ENCODE measurements at places on chromosomes 1 and 21.
A peak's percentile ranks its signal among the peaks of the same experiment; 100 is the strongest.

- DNase-seq: peak; percentile 23
Measured at GRCh38 chr1:212950243-212951125, at the start of gene VASH2. Gene VASH2 (plus strand): TSS chr1:212950541. CDS start chr1:212951543, 1,002 bp downstream.

- no peak for DNase-seq
Measured at GRCh38 chr1:4517186-4517954, 137.0 kb upstream of the AJAP1 start.

DNA sequence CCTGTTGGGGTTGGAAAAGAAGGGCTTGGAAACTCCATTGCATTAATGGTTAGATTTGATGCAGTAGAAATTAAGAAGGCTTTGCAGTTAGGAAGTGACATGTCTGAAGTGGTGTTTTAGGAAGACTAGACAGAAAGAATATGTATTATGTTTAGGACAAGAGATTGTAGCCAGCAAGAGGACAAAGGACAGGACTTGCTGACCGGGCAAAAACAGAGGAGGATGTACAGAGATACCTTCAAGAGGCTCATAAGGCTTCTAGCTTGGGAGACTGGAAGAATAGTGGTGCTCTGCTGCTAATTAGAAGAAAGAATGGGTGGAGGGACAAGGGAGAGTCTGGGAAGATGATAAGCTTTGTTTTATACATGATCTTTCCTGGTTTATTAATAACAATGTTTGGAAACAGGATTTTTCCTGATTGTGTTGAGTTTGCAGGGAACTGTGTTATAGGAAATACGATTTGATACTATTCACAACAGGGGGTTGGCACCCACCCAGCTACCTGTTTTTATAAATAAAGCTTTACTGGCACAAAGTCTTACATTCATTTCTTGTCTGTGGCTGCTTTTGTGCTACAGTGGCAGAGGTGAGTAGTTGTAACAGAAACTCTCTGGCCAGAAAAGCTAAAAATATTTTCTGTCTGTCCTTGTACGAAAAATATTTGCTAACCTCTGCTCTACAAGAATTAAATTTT is 37.1 kb upstream of the TMCO2 start:
- DNase-seq: no peak

DNA sequence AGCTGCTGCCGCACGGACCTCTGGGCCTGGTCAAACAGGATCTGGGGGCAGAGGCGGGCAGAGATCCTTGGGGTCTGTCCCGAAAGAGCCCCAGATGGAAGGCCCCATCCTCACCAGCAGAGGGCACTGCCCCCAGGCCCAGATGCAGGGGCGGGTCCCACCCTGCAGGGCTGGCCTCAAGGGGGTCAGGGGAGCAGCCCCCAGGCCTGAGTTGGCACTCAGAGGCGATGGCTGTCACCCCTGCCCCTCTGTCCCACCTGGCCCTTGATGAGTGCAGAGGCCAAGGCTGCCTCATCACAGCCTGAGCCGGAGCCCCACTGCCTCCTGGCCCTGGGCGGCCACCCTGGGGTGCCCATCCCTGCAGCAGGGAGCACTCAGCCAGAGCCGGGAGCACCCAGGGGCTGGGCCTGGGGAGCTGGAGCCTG is 5.7 kb downstream of the ACAP3 start:
- no peak for DNase-seq

DNA sequence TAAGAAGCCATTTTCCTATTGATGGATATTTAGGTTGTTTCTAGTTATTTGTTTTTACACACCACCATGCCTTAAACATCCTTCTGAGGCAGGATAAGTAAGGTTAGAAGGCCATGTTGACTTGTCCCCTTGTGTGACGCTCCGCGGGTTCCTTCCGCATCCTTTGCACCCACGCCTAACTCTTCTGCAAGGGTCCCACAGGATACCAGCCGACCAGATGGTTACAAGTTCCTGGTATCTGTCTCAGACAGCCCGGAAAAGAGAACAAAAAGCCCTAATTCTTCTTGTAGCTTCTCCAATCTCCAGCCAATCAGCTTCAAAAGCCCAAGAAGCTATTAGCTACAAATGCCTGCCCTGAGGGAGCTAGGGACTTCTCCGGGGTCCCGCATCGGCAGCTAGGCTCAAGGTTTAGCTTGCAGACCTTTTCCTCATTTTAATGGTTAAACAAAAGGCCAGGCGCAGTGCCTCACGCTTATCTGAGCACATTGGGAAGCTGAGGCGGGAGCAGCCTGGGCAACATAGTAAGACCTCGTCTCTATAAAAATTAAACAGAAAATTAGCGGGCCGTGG is 4.9 kb upstream of the OTUD3 start:
- no peak for DNase-seq

- DNase-seq: no peak
Measured at GRCh38 chr21:42341776-42342542, 8.8 kb downstream of the TFF2 start.

GRCh38 chr1:63051356-63051755 is 267.4 kb downstream of the ATG4C start:
- DNase-seq: no peak

DNA sequence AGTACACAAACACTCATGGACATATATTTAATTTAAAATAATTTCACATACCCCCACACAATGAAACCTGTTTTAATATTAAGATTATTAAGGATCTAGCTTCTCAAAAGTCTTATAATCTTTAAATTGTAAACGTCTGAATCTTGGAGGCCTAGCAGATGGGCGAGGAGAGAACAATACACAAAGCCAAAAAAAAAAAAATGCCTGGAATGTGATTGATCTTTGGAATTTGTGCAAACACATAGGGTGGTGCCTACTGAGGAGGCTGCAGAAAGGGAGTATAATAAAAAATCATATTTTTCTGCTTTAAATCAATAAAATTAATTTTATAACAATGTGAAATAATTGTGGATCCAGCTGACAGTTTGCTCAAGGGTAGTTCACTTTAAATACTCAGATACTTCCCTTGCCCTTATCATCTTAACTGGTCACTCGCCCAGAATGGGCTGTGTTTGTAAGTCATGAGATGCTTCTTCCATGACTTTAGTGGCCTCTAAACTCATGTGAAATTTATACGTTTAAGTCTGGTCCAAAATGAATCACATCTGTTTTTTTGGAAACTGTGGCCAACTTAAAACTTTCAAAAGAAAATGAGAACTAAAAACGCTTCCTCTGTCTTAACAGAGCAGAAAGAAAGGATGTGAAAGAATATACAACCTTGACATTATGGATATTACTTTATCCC is 802.8 kb upstream of the CXADR start:
- DNase-seq: no peak

DNA sequence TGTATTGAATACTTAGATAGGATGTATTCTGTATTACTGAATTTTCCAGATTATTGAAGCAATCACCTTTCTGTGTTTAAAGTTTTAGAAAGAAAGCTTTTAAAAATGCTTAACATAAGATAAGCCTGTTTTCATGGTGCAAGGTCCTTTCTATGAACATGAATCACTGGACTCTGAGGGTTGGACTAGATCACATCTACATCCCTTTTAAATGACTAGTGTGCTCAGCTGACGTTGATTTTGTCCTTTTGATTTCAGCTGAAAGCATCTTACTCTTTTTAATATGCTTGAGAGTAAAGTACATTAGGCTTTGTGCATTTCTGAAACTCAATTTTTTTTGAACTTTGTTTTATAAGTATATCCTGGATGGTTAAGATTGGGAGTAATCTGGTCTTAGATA is 16.2 kb downstream of the MIER1 start:
- DNase-seq: no peak

- no peak for DNase-seq
Measured at GRCh38 chr1:7654725-7655124, 116.4 kb upstream of the VAMP3 start.

DNA sequence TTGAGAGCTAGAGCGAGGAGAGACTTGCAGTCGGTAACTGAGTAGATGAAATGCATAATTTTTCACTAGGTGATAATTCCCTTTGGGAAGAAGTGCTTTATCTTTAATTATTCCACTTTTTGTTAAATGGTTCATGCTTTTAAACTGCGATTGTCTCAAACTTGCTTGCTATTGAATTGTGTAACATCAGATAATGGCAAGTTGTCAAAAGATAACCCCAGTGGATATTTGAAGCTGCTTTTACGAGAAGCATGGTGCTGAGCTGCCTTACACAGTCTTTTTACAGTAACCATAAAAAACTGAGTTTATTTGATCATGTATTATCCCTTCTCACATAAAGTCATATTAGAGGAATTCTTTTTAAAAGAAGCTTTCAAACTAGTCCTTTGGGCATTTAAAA is 30.2 kb downstream of the TMEM50B start:
- no peak for DNase-seq

DNA sequence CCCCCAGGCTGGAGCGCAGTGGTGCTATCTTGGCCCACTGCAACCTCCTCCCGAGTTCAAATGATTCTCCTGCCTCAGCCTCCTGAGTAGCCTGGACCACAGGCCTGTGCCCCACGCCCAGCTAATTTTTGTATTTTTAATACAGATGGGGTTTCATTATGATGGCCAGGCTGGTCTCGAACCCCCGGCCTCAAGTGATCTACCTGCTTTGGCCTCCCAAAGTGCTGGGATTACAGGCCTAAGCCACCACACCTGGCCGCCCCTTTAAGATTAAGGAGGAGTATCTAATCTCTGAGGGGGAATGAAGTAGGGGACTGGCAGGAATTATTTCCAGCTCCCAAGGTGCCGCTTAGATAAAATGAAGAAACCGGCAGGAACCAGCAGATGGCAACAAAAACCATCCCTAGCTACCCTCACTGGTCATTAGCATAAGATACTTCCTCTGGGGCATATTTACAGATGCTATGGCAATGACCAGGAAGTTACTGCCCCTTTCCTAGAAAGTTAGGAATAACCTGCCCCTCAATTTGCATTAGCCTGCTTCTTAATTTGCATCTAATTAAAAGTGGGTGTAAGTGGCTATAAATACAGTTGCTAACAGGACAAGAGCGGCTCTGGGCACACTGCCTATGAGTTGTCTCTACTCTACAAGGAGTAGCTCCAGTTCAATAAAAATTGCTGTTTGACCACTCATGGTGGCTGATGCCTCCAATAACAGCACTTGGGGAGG is 7.1 kb upstream of the NSUN4 start:
- DNase-seq: peak; percentile 33

DNA sequence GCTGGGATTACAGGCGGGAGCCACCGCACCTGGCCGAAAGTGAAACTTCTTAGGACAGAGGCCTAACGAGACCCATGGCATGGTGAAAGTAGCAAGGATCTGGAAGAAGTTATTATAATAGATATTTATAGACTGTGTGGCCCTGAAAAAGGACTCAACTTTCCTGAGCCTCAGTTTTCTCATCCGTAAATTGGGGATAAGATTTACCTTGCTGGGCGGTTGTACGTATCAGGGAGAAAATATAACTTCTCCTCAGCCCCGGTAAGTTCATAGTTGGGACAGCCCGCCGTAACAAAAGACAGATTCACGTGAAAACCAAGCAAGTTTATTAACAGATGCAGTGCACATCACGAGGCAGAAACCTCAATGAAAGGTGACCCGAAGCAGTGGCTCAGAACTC is 5.5 kb upstream of the PIK3CD start:
- DNase-seq: no peak

DNA sequence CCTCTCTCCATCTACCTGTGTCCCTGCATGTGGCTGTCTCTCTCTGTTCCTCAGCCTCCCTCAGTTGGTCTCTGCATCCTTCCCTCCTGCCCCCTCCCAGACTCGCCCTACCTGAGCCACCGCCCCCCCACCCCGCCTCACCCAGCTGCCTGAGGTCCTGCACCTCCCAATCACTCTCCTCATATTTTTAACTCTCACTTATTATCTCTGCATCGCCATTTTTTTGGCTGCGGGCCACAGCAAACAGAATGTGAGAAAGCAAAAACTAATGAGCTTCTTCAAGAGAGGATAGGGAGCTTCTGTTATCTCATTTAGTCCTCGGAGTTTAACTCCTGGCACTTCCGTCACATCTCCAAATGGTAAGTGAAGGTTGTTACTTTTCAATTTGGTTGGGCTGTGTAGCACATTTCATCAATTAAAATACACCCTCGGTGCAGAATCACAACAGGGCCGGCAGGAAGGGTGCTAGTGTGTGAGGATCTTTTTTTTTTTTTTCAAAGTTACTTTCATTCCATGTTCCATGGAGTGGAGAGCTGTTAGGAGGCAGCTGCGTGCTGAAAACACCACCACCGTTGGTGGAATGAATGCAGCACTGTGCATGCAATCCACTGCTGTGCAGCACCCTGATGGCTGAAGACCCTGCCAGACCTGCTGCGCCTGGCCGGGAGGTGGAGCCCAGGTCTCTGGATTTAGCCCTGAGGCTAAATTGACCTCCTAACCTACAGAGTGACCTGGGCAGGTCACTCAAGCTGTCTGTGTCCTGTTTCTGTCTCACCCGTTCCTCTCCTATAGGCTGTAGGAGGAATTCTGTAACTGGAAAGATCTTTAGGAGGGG is 157.2 kb upstream of the NFIA start:
- no peak for DNase-seq

- DNase-seq: no peak
Measured at GRCh38 chr1:41175546-41175945, 66.6 kb downstream of the SCMH1 start.

GRCh38 chr1:1345860-1346500 is 3.2 kb downstream of the DVL1 start:
- DNase-seq: no peak

DNA sequence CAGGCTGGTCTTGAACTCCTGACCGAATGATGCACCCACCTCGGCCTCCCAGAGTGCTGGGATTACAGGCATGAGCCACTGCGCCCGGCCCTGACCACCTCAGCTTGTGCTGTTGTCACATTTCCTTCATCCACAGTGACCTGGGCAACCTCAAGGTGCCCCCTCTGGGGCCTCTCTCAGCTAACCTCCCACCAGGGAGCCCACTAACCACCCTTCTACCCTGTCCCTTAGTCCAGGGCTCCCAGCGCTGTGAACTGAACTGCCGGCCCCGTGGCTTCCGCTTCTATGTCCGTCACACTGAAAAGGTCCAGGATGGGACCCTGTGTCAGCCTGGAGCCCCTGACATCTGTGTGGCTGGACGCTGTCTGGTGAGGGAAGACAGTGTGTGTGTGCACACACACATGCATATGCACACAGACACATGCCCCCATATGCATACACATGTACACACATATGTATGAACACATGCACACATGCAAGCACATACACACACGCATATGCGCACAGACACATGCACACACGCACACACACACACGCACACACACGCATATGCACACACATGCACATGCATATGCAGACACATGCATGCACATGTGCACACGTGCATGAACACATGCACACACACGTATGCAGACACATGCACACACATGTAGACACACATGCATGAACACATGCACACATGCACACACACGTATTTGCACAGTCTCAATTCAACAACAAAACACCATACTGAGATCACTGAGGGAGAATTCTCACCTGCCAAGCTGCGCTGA is 6.2 kb downstream of the ADAMTSL4 start:
- DNase-seq: no peak

- no peak for DNase-seq
Measured at GRCh38 chr1:78223417-78224215, 177.8 kb downstream of the GIPC2 start.

- no peak for DNase-seq
Measured at GRCh38 chr1:41171266-41171874, 70.7 kb downstream of the SCMH1 start.

DNA sequence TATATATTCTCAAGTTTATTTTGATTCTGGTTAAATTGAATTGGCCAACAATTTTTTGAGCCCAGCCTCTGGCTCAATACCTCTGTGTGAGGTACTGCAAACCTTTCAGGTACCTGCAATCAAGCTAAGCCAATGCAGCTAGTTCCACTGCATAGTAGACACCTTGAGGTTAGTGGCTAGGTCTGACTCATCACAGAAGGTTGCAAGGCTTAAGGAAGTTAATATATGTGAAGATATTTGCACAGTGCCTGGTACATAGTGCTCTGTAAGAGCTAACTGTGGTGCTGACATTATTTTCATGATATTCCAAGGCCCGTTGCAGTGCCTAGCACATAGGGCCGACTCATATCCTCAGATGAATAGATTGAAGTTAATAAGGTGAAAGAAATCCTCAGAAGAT is 330.5 kb upstream of the KAZN start:
- no peak for DNase-seq

Data from CD4-positive, alpha-beta T cell (primary cell).